ENCODE measurements at places on chromosomes 3 and 15. TPM values are rescaled to one million over a fixed set of nuclear protein-coding genes. Genes with fewer than 3 reads are reported as not detected.

- DNase-seq = no peak
These were observed 20.7 kb upstream of the POC1A start for GRCh38 chr3:52174896-52175295.

DNA sequence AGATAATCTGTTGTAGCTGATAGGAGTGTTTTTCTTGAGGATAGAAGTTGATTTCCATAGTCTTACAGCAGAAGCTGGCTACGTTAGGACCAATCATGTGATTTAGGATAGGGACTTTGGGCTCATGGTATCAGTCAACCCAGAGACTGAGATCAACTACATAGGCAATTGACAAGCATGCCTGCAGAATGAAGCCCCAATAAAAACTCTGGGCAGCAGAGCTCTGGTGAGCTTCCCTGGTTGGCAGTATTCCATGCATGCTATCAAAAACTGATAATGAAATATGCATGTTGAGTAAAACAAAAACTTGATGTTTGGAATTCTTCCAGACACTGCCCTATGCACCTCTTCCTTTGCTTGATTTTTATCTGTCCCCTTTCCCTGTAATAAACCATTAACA is 38.0 kb downstream of the SUCNR1 start:
- DNase-seq = no peak

DNA sequence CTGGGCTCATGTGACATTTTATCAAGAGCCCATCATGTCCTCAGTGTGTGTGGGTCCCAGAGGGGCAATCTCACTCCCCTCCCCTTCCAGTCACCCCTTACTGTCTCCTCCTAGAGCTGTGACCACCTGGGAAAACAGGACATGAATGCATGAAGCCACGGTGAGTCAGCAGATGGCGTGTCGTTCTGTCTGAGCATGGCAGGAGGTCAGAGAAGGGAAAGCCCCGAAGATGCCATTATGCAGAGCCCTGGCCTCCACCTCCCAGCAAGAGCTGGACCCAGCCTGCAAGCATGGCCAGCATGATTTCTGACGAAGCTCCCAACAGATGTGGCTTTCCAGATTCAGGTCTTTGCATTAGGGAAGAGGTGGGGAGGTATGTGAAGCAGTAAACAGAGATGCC is 118.5 kb downstream of the TLE3 start:
- DNase-seq = no peak

DNA sequence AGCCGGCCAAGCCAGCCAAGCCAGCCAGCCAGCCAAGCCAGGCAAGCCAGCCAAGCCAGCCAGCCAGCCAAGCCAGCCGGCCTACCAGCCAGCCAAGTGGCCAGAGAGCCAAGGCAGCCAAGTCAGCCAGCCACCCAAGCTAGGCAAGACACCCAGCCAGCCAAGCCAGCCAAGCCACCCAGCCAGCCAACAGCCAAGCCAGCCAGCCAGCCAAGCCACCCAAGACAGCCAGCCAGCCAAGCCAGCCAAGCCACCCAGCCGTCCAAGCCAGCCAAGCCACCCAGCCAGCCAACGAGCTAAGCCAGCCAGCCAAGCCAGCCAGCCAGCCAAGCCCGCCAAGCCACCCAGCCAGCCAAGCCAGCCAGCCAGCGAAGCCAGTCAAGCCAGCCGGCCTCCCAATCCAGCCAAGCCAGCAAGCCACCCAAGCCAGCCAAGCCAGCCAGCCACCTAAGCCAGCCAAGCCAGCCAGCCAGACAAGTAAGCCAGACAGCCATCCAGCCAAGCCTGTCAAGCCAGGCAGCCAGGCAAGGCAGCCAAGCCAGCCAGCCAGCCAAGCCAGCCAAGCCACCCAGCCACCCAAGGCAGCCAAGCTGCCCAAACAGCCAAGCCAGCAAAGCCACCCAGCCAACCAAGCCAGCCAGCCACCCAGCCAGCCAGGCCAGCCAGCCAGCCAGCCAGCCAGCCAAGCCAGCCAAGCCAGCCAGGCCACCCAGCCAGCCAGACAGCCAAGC is 200.5 kb downstream of the GOLGA6L6 start:
- peak; percentile 40 for DNase-seq

MKRN2OS gene
- 0.75 TPM for polyA plus RNA-seq
